A549 treated with Mapracorat at 1 μM for 4 hours (cell line): ENCODE measurements at places on chromosomes 2 and 18. TPM values are rescaled to one million over a fixed set of nuclear protein-coding genes. Genes with fewer than 3 reads are reported as not detected.

Gene AQP12B
- total RNA-seq: not detected in 5 replicates

Gene MYOM1
- total RNA-seq: 0.08 to 0.59 TPM (median 0.30 TPM) in 5 replicates

Gene SNTG2
- total RNA-seq: not detected in 5 replicates

Gene PRSS56
- 0.07 to 0.21 TPM (median 0.12 TPM) in 5 replicates for total RNA-seq

Gene SPP2
- not detected in 5 replicates for total RNA-seq

Gene BOLL
- not detected in 5 replicates for total RNA-seq

Gene NUP35
- total RNA-seq: 30.1 to 37.4 TPM (median 31.3 TPM) in 5 replicates

Gene TEX44
- total RNA-seq: not detected in 5 replicates

Gene FSHR
- total RNA-seq: not detected in 5 replicates

Gene ESPNL
- total RNA-seq: 0.05 to 0.23 TPM (median 0.14 TPM) in 5 replicates

Gene TMEFF2
- 0.27 to 1.4 TPM (median 0.34 TPM) in 5 replicates for total RNA-seq

Gene VWC2L
- not detected in 5 replicates for total RNA-seq

Gene AGBL5
- 28.1 to 32.0 TPM (median 30.4 TPM) in 5 replicates for total RNA-seq

Gene LCT
- 0.05 to 0.06 TPM in 2 of 5 replicates, not detected in the others for total RNA-seq

Gene SLC9A4
- total RNA-seq: not detected in 5 replicates

Gene NCKAP1
- total RNA-seq: 86.2 to 105 TPM (median 103 TPM) in 5 replicates

Gene STARD7
- total RNA-seq: 88.4 to 92.9 TPM (median 88.9 TPM) in 5 replicates

Gene TCF23
- not detected in 5 replicates for total RNA-seq

Gene GFPT1
- total RNA-seq: 18.6 to 25.3 TPM (median 23.7 TPM) in 5 replicates

Gene RAB11FIP5
- 31.8 to 36.4 TPM (median 33.6 TPM) in 5 replicates for total RNA-seq

Gene C2orf66
- total RNA-seq: 0.07 to 0.14 TPM (median 0.09 TPM) in 3 of 5 replicates, not detected in the others

Gene PTH2R
- not detected in 5 replicates for total RNA-seq

Gene NEUROD1
- not detected in 5 replicates for total RNA-seq

Gene CLEC4F
- not detected in 5 replicates for total RNA-seq

Gene SCYGR5
- not detected in 5 replicates for total RNA-seq

Gene DHX57
- total RNA-seq: 18.5 to 25.5 TPM (median 20.4 TPM) in 5 replicates

Gene C1D
- total RNA-seq: 31.7 to 50.3 TPM (median 35.4 TPM) in 5 replicates

Gene MROH2A
- 0.12 to 0.26 TPM (median 0.18 TPM) in 4 of 5 replicates, not detected in the other for total RNA-seq

Gene TLX2
- 0.19 to 0.58 TPM (median 0.33 TPM) in 5 replicates for total RNA-seq

Gene TDRD15
- total RNA-seq: not detected in 5 replicates

Gene DNAH7
- total RNA-seq: 0.84 to 1.3 TPM (median 1.0 TPM) in 5 replicates

Gene PASK
- 5.7 to 9.3 TPM (median 8.0 TPM) in 5 replicates for total RNA-seq

Gene TMEM127
- total RNA-seq: 34.0 to 45.8 TPM (median 43.1 TPM) in 5 replicates

Gene GPC1
- 161 to 247 TPM (median 242 TPM) in 5 replicates for total RNA-seq

Gene ANKRD23
- 1.3 to 2.5 TPM (median 1.9 TPM) in 5 replicates for total RNA-seq

Gene PAIP2B
- total RNA-seq: 0.22 to 0.34 TPM (median 0.26 TPM) in 5 replicates

Gene KCNG2
- total RNA-seq: not detected in 5 replicates
